ENCODE measurements at places on chromosomes 12 and 14.

GRCh38 chr14:50726372-50727107, 58.4 kb upstream of the SAV1 start:
- no peak for DNase-seq

DNA sequence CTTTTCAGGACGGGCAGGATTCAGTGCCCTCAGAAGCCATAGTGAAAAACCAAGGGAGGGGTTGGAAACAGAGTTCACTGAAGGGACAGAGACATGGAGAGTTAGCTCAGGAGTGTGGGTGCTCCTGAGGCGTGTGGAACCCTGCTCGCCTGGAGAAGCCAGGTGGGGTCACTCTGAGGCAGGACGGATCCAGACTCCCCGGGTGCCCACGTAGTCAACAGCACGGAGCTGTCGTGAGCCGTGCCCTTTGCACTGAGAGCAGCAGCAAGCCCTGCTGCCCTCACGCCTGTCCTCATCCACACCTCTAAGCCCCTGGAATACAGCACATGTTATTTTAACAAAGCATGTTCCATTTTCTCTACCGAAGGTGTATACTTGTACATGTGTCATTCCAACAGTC, 114.7 kb downstream of the FBXL14 start:
- DNase-seq: no peak

GRCh38 chr12:60205500-60205899, 609.7 kb downstream of the SLC16A7 start:
- no peak for DNase-seq

DNA sequence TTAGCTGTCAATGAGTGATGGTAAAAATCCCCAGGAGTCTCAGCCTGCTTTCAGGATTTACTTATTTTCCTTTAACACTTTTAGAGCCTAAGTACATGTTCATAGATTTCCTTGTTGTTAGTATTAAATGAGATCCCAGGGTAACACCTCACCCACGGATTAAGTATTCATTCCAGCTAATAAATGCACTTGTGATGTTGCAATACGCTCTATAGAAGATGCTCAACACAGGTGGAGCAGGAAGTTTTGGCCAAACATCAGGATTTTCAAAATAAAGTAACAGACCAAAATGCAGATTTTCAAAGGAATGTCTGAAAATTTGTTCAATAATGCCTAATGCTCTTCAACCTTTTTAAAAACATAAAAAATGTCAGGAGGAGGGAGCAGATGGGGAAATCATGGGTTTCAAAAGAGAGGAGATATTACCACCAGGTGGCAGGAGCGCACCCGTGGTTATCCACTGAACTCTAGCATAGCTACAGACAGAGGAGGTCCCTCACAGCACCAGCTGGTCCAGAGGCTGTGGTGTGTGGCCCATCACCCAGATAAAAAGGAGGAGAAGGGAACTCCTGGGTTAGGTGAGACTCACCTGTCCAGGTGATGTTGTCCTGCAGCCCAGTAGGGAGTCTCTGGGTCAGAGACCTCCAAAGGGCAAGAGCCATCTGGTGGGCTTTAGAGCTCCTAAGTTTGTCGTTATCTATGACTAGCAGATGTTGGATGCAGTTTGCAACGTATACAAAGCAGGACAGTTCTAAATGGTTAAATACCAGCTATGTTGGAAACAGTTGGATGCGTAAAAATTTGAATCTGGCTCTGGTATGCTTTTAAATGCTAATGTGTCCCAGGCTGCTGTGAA, 1158.4 kb upstream of the TMEM132C start:
- peak; percentile 64 for DNase-seq

- no peak for DNase-seq
Observed at GRCh38 chr12:58926586-58926985, 6.3 kb upstream of the LRIG3 start.

GRCh38 chr14:50533241-50533705, 904 bp upstream of the MAP4K5 start:
- DNase-seq: no peak

- DNase-seq: no peak
Observed at GRCh38 chr12:65434737-65435136, 156.3 kb downstream of the MSRB3 start.

All from nephron progenitor cell (in vitro differentiated cells).